AG08395 (cell line): ENCODE measurements at places on chromosomes 1 and 21.

DNA sequence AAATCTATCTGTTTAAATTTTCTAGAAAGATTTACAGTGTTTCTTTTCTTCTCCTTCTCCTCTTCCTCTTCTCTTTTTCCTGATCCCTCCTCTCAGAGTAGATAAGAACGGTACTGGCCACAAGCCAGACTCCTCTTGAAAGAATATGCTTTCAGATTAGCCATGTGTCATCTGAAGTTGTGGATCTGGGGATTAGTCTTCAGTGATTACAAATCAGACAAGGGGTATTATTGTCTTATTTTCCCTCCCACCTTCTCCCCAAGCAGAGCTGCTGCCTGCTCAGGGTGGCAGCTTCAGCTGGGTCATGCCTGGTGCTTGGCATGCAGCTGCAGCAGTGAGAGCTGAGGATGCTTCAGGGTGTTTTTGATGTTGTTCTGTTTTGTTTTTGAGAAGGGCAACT, 42.7 kb downstream of the SGIP1 start:
- DNase-seq, result no peak

DNA sequence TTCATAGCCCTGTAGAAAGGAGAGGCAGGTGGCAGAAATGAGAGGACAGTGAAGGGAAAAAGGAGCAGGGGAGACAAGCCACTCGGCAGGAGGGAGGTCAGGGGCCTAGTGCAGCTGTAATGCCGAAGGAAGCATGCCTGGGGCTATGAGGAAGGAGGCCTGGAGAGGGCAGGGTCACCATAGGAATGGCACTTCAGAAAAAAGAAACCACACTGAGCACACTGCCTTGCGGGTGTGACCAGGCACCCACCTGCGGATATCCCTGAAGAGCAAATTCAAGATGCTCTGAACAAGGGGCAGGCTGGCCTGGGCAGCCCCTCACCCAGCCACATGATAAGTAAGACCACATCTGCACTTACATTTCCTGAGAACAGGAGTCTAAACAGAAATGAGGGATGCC, 104.7 kb downstream of the JAK1 start:
- DNase-seq, result peak; percentile 31

- no peak for DNase-seq
Measured at GRCh38 chr1:158686111-158687009, at the start of gene SPTA1. Gene SPTA1 (minus strand): TSS chr1:158686715. CDS start chr1:158686517, 198 bp downstream.

- DNase-seq, result no peak
Measured at GRCh38 chr21:20875742-20876141, 122.5 kb upstream of the NCAM2 start.

- no peak for DNase-seq
Measured at GRCh38 chr1:70706381-70707037, 295.4 kb downstream of the CTH start.

- no peak for DNase-seq
Measured at GRCh38 chr1:83741770-83742169, 257.2 kb downstream of the TTLL7 start.

DNA sequence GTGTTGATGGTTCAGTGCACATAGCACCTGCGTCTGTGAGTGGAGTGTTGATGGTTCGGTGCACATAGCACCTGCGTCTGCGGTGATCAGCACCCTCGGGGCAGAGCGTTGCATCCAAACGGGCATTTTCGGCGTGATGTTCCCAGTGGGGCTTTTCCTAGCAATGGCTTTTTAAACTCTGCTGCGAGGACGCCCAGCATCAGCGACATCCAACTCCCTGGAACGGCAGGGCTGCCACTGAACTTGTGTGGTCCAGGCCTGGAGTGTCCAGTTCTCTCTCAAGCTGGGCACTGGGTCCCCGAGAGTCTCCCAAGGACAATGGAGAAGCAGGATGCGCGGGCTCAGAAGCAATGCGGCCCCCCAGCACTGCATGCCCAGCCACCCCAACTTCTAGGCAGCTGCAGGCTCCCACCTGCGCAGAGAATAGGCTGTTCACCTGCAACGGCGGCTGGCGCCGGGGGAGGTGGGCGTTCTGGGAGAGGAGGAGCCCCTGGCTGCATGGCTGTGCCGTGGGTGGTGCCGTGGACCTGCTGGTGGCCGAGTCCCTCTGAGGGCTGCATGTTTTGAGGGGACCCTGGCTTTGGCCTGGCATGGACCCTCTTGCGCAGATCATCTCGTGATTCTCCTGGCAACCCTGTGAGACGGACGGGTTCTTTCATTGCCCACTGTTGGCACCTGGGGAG, 10.1 kb upstream of the C1orf174 start:
- no peak for DNase-seq

DNA sequence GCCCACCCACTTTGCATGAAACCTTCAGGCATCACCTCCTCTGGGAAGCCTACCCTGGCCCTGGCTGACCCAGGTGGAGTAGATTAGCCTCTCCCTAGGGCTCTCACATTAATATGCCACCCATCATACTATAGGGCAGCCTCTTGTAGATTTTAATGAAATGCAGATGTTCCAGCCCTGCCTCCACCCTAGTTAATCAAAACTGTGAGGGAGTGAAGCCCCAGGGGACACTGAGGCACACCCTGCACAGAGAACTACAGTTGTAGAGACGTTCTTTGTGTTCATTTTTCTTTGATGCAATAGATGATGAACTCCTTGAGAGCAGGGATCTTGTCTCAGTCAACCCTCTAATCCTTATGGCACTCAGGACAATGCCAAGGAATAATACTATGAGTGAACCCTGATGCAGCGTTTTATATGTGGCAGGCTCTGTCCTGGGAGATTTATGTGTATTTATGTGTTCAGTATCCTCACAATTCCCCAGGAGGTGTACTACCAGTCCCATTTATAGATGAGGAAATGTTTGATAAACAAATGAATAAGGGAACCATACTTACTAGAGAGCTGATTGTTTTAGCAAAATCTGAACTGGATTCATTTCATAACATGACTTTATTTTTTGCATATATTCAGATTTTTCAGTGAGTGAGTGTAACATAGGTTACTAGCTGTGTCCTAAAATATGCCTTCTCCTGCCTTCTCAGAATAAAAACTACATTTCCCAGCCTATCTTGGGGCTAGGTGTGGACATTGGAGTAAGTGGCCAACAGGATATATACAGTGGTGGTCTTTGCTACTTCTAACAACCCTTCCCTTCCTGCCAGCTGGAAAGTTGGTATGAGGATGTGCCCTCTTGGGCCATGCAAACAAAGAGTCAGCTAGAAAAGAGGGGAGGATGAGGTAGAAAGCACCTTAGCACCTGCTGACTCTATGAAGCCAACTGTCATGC, 23.5 kb upstream of the PRELP start:
- DNase-seq, result no peak

GRCh38 chr1:28804071-28804470, 7.9 kb upstream of the OPRD1 start:
- DNase-seq, result no peak

- DNase-seq, result no peak
Measured at GRCh38 chr1:180860535-180860934, 52.2 kb upstream of the KIAA1614 start.

GRCh38 chr1:6273380-6273891, 12.5 kb upstream of the GPR153 start:
- peak; percentile 72 for DNase-seq

GRCh38 chr1:110538075-110538474, 19.1 kb upstream of the KCNA10 start:
- DNase-seq, result no peak

DNA sequence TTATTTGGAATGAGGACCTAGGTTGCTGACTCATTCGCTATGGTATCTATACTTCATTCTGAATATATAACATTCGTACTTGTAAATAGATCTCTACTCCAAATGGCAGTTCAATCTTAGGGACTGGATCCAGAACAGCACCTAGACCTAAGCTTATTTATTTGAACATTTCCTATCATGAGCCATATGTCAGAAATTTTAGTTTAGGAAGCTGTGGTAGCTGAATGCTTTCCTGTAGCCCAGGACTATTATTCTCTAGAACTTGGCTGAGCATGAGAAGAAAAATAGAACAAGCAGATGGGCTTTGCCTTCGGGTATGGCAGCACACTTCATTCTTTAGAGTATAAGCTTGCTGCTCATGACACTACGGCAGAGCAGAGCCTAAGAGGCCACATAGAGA, 1114.4 kb upstream of the B3GALT2 start:
- no peak for DNase-seq

GRCh38 chr1:154501423-154502065, 475 bp upstream of the TDRD10 start:
- DNase-seq, result no peak

DNA sequence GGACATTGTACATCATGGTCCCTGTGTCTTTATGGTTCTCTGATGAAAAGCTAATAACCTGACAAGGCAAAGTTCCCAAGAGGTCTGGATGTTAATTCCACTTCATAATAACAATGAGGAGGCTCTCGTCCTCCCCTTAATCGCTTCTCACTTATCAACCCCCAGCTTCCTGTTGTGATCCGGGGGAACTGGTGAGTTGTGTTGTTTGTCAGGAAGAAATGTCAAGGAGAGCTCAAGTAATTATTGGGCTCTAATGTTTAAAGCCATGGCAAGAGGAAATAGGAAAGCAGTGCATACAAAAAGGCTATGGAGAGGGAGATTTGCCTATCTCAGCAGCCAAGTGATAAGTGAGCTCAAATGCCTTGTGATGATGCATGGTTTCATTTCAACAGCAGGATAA, 42.8 kb upstream of the RASAL2 start:
- no peak for DNase-seq

DNA sequence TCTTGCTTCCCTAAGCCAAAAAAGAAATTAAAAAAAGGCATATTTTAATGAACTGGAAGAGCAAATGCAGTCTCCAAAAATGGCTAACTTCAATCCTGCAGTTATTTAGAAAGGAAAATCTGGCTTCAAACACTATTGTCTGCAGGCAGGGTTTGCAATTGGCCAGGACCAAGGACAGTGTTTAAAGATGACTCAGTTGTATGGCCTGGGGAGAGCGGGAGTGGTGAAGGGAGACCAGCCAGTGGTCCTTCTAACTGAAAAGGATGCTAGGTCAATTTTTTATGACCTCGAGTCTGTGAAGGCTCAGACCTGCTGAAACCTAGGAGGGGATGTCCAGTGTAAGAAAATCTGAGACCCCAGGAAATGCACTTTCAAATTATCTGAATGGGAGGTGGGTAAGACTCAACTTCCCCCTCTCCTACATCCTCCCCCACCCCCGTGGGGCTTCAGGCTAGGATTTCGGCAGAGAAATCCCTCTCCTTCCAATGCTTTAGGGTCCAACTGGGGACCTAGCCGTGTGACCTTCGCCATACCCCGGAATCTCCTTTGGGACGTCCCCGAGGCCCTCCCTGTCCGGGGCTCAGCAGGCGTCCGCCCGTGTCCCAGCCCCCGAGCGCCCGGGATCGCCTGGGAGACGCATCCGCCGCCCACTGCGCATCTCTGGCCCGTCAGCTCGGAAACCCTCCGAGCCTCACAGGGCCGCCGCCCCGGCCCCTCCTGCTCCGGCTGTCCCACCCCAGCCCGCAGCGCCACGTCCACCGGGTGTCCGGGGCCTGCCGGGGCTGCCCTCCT, 602 bp upstream of the RIMKLA start:
- DNase-seq, result peak; percentile 46

DNA sequence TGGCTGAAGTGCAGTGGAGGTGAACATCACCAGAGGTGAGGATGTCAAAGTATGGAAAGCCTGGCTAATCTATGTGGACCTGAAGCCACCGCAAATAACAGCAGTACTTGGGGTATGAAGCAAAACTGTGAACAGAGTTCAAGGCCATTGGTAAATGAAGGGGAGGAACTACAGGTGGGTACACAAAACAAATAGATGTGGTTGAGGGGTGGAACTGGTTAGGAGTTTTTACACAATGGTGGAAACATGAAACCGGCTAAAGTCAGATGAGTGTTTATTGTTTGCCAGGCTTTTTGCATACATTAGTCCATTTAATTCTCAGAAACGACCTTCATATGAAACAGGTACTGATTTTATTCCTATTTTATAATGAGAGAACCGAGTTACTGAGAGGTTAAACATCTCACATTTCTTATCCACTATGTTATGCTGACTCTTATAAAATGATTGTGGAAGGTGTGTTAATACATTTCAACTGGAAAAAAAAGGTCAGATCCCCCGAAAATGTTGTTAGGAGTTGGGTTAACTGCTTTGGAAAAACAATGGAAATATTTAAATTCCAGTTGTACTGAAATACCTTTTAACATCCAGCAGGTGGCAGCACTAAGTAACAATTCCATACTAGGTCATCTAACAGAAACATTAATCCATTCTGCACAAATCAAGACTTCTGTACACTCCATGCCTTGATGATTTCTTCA, 44.3 kb upstream of the GTF2B start:
- DNase-seq, result peak; percentile 57

DNA sequence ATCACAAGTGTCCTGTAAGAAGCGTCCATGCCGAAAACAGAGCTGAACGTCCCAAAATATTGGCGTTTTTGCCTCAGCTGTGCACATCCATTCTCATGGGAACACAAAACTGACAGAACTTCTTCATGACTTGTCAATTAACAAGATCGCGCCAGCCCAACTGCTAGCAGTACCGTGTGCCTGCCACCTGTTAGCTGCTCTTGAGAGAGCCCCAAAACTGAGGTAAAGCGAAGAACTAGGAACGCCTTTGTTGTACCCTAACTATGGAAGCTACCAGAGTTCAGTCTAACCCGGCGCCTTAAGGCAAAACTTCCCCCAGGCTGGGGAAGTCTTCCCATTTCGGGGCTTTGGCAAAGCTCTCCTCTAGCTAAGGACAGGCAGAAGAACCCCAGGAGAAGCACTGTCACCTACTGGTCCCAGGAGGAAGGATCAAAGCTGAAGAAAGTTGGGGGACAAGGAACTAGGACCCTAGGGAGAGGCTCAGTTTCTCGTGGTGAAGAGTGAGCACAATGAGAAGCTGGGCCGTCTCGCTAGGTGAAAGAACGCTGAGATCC, 719 bp downstream of the EYA3 start:
- peak; percentile 21 for DNase-seq

- no peak for DNase-seq
Measured at GRCh38 chr21:32515874-32516273, 69.4 kb downstream of the TCP10L start.

- DNase-seq, result no peak
Measured at GRCh38 chr1:62637392-62638105, 40.2 kb downstream of the ANGPTL3 start.

DNA sequence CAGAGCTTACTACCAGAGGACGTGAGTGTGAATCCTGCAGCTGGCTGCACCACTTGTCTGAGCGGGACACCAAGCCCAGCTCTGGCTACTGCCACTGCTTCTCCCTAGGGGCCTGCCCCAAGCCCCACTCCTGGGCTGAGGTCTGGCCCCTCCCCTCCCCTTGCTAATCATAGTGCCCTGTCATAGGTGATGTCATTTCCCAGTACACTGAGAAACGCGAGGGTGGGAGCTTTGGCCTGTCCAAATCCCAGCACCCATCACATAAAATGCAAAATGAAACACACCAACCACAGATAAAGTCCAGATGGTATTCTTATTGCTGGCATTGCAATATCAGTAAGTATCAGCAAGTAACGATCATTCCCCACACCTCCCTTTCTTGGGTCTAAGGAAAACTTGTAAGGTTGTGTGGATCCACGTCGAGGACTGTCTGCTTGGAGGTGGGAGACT, 77.7 kb downstream of the TOMM20 start:
- DNase-seq, result peak; percentile 32

- DNase-seq, result no peak
Measured at GRCh38 chr1:186474208-186474607, 13.3 kb upstream of the PDC start.

GRCh38 chr1:64357422-64357821, 112.5 kb upstream of the CACHD1 start:
- no peak for DNase-seq
